GM20000 (cell line): ENCODE measurements at places on chromosomes 16 and 17.

DNA sequence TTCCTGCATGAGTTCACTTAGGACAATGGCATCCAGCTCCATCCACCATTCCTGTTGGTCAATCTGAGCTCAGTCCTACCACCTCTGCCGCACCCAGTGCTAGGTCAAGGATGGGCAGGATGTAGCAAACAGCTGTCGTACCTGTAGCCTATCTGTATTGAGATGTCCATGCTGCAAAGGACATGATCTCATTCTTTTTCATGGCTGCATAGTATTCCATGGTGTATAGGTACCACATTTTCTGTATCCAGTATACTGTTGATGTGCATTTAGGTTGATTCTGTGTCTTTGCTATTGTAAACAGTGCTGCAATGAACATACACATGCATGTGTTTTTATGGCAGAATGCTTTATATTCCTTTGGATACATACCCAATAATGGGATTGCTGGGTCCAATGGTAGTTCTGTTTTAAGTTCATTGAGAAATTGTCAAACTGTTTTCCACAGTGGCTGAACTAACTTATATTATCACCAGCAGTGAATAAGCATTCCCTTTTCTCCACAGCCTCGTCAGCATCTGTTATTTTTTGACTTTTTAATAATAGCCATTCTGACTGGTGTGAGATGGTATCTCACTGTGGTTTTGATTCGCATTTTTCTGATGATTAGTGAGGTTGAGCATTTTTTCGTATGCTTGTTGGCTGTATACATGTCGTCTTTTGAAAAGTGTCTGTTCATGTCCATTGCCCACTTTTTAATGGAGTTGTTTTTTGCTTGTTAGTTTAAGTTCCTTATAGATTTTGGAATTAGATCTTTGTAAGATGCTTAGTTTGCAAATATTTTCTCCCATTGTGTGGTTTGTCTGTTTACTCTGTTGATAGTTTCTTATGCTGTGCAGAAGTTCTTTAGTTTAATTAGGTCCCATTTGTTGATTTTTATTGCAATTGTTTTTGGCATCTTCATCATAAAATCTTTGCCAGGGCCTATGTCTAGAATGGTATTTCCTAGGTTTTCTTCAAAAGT lies 7.2 kb upstream of the MRTFB start:
- DNase-seq = no peak

GRCh38 chr17:29563816-29564215 lies 3.0 kb downstream of the ABHD15 start:
- no peak for DNase-seq

GRCh38 chr16:63315229-63315628 lies 1279.0 kb upstream of the CDH8 start:
- no peak for DNase-seq

DNA sequence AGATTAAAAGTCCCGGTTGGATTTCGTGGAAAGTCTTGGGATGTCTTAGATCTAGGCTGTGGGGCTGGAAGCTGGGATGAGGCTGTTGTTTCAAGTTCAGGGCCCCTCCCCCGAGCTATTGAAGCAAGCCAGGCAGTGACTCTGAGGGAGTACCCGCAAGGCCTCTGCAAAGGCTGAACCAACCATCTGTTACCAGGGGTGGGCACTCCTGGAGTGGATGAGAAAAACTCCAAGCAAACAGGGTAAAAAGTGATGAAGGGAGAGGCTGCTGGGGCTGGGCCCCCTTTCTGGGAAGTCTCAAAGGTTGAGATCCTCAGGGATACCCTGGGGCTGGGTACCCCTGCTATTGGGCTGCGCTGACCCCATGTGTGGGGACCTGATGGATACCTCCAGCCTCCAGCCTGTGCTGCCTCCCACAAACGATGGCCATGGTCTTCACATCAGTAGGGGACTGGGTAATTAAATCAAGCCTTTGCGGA lies 82.4 kb upstream of the KIFC3 start:
- DNase-seq = no peak

DNA sequence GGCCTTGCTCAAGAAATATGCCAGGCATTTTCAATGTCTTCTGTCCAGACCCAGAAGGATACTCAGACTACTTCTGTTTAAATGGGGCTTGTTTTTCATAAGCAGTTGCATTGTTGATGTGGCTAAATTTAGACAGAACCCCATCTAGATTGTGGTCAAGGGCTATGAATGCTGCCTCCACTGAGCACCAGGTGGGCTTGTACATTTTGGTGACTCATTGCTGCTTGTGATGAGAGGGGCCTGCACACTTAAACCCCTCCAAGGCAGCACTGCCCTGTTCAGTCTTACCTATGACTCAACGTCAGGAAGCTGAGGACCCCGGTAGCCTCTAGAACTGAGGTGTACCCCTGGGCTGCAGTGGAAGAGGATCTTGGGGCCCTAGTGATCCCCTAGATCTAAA lies 144.0 kb downstream of the PRKCA start:
- DNase-seq = no peak

DNA sequence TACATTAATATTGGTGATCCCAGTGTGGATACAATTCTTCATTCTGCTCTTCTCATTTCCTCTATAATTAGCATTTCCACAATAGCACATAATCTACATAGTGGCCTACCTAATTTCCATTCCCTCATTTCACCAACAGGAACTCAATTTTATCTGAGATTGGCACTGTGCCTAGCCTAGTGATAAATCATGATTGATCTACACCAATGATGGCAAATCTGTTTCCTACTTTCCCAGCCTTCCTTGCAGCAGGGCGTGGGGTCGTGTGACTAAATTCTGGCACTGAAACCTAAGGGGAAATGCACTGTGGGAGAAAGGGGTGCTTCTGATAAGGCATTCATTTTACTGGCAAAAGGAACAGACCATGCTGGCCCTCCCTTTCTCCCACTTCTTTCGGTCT lies 66.6 kb upstream of the TOM1L1 start:
- no peak for DNase-seq
